ENCODE measurements at places on chromosomes 3 and 15.

- no peak for DNase-seq
Measured at GRCh38 chr15:80588801-80589200, 106.3 kb upstream of the ABHD17C start.

GRCh38 chr15:74789171-74789631, 7.3 kb downstream of the CSK start:
- DNase-seq = no peak

DNA sequence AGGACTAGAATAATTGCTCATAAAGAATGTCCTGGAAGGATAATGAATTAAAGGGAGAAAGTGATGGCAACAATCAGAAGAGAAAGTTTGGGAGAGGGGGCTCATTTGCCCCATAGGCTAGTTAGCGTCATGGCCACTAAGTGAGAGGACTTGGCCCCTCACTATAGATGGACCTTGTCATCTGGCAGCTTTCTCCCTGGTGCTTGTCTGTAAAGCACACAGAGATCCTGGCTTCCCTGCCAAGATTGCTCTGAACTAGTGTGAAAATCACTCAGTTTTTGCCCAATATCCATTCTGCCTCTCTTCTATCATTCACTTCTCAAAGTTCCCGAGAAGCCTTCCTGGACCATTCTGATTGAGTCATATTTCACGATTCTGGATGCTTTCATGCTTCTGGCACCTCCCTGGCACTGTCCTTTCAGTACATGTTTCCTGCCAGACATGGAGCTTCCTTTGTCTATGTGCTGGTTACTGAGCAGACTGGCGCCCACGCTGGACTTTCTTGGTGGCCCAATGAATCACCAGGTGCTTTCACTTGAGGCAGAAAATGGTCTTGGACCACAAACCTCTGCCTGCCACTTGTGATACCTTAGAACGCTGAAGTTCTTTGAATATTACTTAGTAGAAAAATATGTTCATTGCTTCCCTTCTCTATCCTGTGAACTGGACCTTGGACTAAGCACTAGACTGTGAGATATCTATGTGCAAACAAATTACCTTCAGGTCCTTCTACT, 709.6 kb upstream of the CFAP20DC start:
- no peak for DNase-seq

GRCh38 chr3:165753560-165753959, 83.7 kb downstream of the BCHE start:
- DNase-seq = no peak

- no peak for DNase-seq
Measured at GRCh38 chr3:52437326-52438103, 7.4 kb downstream of the SEMA3G start.

DNA sequence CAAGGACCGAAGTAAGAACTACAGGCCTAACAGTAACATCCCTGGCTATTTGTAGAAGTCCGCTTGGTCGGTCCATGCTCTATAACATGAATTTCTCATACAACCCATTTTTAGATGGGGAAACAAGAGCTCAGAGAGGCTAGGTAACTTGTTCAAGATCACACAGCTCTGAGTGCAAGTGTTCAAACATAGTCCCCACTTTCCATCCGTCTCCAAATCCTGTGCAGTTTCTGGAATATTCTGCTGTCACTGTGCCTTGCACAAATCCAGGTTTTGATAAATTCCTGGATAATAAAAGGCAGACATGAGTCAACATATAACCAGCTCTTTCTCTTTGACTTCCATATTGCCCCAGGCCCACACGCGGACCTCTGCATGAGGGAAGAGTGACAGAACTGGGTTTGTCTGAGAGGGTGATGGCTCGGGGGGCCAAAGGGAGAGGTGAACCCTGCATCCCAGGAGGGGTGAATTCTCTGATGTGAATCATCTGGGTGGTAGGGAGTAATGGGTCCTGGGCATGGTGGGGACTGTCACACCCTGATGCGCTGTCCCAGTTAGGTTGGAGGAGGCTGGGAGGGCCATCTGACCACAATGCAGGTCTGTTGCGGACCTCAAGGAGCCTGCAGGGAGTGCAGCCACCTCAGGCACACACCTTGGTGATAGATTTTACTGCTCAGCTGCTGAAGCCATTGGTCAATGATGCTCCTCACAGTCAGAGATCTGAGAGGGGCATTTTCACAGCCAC, 162.2 kb downstream of the SMAD6 start:
- no peak for DNase-seq

DNA sequence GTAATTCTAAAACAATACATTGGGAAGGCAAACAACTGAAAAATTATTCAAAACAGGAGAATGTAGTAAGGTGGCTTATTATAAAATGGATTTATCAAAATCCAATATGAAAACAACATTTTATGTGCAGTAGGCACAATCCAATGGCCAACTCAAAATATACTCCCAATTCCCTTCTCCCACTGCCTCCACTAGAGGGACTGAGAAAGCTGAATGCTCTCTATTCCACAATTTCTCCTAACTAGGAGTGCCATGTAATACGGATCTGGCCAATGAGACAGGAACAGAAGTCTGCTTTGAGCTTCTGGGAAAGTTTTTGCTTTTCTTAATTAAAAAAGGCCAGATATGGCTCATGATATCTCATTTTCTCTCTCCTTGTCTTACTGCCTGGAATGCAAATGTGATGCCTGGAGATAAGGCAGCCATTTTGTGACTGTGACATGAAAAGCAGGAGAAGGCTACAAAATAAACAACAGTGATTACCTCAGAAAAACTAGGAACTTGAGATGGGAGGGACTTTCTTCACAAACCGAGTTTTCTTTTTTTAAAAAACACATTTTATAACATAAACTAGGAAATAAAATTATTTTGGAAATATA, 18.8 kb upstream of the VGLL4 start:
- DNase-seq = no peak

DNA sequence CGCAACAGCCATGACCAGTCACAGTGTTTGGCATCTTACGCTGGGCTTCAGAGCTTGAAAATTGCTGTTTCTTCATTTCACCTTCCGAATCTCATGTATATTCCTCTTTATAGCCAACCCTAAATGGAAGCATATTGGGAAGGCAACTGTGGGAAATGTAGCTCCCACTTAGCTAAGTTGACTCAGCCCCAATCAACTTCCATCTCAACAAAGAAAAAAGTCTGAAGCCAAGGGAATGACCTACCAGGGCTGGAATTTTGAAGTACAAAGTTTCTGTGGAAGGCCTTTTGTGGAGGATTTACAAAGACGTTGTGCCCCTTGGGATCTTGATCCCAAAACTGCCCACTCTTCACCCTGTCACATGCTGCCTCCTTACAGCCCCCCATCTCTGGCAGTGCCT, 85.2 kb upstream of the OXTR start:
- DNase-seq = no peak

DNA sequence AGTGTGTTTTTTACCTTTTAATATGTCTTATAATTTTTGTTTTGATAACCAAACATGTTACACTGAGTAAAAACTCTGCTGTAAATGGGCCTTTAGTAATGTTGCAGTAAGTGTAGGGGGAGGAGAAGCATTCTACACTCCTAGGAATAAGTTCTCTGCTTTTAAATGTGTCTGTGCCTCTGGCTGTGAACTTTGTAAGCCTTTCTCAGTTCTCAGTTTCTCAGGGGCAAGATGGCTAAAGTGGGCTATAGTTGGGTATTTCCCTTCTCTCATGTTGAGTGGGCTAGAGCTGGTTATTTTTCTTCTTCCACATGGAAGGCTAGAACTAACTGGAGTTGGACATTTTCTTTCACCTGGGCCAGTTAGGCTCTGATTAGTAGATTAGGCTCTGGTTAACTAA, 75.3 kb upstream of the NUDT16 start:
- DNase-seq = no peak

- no peak for DNase-seq
Measured at GRCh38 chr3:141828890-141829289, 47.6 kb upstream of the ATP1B3 start.

DNA sequence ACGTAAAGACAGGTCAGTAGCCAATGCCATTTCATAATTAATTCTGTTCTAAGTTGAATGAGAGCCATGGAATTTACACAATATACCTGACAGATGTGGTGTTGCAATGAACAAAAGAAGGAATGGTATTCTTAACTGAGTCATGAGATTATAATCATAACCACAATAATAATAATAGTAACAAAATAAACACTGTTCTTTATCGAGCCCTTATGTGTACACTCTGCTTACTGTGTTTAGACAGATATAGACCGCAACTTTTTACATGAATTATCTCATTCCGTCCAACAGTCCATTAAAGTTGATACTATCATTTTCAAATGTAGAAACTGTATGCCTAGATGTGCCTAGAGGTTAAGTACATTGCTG, 28.2 kb upstream of the SCAANT1 start:
- no peak for DNase-seq

DNA sequence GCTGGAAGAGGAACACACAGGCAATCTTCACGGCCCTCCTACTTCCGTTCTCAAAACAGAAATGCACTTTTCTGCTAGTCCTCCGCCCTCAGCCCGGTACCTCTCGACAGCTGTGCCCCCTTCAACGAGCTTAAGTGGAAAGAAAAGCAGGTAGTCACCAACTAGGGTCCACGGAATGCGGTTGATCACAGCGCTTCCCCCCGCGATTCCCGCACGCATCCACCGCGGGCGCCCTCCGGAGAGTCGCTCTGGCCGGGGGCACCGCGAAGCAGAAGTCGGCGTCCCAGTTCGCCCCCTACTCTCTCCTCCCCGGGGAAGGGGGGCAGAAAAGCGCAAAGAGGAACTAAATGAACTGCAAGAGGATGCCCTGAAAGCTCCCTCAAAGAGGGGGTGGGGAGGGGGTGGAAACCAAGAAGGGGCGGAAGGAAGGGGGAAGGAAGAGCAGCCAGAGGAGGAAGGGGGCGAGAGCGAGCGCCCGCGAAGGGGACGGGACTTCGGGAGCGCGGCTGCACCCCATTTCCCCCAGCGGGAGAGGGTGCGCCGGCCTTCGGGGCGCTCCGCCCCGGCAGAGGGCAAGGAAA, 738 bp downstream of the ACAP2 start:
- DNase-seq = peak; percentile 82

- no peak for DNase-seq
Measured at GRCh38 chr3:20038699-20039465, 1.4 kb upstream of the KAT2B start.

DNA sequence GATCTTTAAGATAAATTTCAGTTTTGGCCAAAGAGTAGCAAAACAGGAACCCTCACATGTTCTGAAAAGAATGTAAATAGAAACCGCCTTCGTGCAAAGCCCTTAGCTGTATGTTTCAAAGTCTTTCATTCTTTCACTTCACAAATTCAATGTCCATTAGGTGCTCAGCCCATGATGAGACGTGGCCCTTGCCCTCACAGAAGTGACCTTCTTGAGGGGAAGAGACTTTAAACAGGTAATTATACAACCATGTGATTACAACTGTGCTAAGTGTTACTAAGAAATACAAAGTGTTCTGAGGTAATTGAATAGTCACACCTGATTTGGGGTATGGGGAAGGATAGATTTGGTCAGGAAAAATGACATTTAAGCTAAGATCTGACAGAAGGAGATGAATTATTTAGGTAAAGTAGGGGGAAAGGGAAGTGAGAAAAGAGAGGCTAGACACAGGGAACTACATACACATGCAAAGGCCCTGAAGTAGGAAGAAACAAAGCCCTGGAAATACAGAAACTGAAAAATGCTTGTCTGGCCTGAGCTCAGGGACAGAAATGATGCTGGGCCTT, 19.6 kb downstream of the HSPBAP1 start:
- DNase-seq = no peak

GRCh38 chr3:176375519-176375918, 821.8 kb downstream of the TBL1XR1 start:
- DNase-seq = no peak

DNA sequence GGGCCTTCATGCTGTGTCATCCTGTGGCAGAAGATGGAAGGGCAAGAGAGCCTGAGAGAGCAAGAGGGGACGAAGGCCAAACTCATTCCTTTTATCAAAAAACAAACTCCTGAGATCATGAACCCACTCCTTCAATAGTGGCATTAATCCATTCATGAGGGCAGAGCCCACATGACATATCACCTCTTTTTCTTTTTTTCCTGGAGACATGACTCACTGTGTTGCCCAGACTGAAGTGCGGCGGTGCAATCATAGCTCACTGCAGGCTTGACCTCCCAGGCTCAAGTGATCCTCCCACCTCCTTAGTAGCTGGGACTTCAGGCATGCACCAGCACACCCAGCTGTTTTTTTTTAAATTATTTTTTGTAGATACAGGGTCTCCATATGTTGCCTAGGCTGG, 92.0 kb upstream of the RNU6-1 start:
- DNase-seq = no peak

DNA sequence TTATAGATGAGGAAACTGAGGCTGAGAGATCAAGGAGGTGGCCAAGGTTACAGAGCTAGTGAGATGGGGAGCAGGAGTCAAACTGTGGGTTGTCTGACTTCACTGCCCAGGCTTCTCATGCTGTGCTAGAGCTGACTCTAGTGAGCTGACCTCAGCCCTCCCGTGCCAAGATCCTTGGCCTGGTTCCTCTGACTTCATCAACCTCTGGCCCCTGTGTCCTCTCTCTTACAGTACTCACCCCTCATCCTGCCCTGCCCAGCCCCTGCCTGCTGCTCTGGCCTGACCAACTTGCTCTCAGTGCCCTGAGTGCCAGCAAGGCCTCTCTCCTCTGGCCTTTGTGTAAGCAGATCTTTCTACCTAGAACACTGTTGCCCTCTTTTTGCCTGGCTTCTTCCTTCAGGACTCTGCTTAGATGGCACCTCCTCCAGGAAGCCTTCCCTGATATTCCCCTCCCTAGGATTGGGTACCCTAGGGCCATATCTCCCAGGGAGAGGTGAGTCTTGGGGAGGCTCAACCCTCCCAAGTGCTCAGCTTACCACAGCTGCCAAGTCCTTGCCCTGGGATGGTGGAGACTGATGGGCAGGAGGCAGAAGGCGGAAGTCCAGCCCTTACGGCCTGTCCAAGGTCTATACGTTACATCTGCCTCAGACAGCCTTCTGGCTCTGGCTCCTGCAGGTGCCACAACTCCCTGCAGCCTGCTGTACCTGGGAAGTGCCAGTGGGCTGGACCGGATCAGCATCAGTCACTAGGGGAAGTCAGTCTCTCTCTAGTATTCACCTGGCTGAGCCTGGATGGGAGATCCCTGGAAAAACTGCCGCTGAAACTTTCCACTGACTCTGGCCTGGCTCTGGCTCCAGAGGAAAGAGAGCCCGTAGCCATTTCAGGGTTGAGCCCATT, 36.3 kb upstream of the FAM107A start:
- no peak for DNase-seq

DNA sequence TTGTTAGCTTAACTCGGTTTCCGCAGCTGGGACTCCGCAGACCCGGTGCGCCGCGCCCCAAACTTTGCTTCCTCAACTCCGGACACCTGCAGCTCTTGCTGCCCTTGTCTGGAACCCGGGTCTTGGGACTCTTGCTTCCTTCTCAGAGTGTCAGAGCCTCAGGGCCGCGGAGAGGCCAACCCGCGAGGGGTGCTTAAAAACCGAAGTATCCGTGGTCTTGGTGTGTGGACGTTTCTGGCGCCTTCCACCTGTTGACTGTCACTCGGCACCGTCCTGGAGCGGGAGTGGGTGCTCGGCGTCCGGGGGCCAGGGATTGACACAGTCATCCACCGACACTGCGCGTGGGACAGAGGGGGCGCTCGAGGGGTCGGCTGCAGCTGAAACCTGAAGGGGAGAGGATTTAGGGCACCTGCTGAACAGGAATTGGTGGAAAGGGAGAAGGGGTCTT, 386 bp downstream of the SQOR start:
- peak; percentile 88 for DNase-seq
